ENCODE measurements at places on chromosomes 13 and 19.

DNA sequence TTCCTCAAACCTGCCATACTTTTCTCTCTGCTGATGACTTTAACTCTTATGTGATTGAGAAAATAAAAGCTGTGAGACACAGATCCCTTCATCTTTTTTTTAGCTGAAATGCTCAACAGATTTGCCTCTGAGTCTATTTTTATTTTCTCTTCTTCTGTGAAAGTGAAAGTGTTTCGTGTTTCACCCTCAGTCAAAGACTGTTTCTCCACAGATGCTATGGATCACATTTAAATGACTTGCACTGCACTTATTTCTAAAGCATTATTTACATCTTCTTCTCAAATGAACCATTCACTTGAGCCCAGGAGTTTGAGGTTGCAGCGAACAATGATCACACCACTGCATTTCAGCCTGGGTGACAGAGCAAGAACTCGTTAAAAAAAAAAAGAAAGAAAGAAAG is 890.1 kb upstream of the PCDH20 start:
- no peaks in the 10 kb centered on the region for H3K36me3 ChIP-seq
- H3K27ac ChIP-seq, result peak overlapping the region; percentile 64
- no peaks in the 10 kb centered on the region for H3K4me1 ChIP-seq
- H3K4me3 ChIP-seq, result no peak overlapping the region
- DNase-seq, result no peak
- no peaks in the 10 kb centered on the region for H3K27me3 ChIP-seq

- peaks cover 50% of the 10 kb centered on the region for H3K4me1 ChIP-seq
- H3K4me3 ChIP-seq, result peak overlapping the region; percentile 85
- peak; percentile 84 for DNase-seq
- peak overlapping the region; percentile 70 for H3K27ac ChIP-seq
- H3K27me3 ChIP-seq, result no peaks in the 10 kb centered on the region
These were observed 1.9 kb upstream of the FXYD7 start for GRCh38 chr19:35140962-35141836.

DNA sequence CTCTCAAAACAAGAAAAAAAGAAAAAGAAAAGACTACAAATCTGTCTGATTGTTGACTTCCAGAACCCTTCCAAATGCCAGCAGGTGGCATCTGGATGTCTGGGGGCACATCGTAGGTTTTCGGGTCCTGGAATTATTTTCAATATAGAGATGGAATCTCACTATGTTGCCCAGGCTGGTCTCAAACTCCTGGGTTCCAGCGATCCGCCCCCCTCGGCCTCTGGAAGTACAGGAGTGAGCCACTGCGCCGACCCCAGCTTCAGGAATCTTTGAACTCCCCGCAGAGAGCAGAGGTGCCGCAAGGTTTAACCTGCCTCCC is 567 bp upstream of the B3GNT3 start:
- no peaks in the 10 kb centered on the region for H3K36me3 ChIP-seq
- peaks cover 46% of the 10 kb centered on the region for H3K4me1 ChIP-seq
- H3K4me3 ChIP-seq, result peak overlapping the region; percentile 34

DNA sequence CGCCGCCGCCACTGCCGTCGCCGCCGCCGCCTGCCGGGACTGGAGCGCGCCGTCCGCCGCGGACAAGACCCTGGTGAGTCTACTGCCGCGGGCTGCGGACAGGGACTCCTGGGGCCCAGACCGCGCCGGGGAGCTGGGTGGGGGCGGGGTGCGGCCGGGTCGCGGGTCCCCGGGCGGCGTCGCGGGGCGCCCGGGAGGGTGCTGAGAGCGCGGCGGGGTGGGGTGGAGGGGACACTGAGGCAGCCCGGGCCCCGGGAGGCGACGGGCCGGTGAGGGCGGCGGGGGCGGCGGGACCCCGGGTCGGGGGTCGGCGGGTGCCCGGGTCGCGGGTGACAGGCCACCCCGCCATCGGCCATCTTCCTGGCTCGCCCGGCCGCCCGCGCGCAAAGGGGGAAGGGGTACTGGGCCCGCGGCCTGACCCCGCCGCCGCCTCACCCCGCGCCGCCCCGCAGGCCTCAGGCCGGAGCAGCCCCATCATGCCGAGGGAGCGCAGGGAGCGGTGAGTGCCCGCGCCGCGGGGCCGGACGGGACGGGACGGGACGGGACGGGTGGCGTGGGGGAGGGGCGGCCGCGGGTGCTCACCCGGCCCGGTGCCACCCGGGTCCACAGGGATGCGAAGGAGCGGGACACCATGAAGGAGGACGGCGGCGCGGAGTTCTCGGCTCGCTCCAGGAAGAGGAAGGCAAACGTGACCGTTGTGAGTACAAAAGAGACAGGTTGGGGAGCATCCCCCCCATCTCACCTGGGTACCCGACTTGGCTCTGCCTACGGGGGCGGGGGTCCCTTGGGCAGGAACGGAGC is 489 bp downstream of the CCNE1 start:
- no peak overlapping the region for H3K27ac ChIP-seq
- peak overlapping the region; percentile 91 for H3K4me3 ChIP-seq
- no peak for DNase-seq
- H3K36me3 ChIP-seq, result no peaks in the 10 kb centered on the region
- peaks cover 12% of the 10 kb centered on the region for H3K4me1 ChIP-seq

GRCh38 chr19:40599331-40599901 is 1.8 kb upstream of the LTBP4 start:
- peaks cover 27% of the 10 kb centered on the region for H3K27me3 ChIP-seq
- no peak for DNase-seq
- no peak overlapping the region for H3K27ac ChIP-seq
- no peaks in the 10 kb centered on the region for H3K36me3 ChIP-seq

DNA sequence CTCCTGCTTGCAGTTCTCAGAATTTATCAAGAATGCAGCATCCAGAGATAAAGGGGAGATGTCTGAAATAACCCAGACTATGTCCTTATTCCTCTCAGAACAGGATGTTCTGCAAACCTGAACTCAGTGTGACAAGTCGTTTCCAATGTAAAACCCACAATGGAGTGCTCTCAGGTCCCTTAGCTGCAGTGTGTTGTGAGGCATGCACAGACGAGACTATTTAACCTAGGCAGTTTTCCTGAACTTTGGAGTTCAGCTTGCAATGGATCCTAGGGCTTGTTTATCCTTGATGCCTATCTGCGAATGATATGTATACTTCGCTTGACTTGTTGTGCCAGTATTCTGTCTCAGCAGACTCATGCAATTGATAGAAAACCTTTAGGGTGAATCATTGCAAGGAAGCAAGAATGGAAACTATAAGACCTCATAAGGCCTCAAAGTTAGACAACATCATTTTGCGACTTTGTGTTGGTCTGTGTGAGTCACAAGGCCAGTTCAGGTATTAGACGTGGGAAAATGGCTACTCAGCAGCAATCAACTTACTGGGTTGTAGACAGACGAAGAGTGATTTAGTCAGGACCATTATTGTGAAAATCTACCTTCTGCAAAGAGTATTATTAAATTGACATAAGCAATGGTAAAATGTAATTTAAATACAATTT is 2439.9 kb upstream of the PCDH20 start:
- DNase-seq, result no peak
- H3K4me3 ChIP-seq, result no peak overlapping the region
- H3K27me3 ChIP-seq, result no peaks in the 10 kb centered on the region
- no peaks in the 10 kb centered on the region for H3K36me3 ChIP-seq
- H3K27ac ChIP-seq, result no peak overlapping the region

GRCh38 chr13:113765564-113765910 is 6.5 kb downstream of the TMEM255B start:
- DNase-seq, result no peak
- no peaks in the 10 kb centered on the region for H3K36me3 ChIP-seq
- H3K27ac ChIP-seq, result peak overlapping the region; percentile 47
- H3K4me3 ChIP-seq, result no peak overlapping the region

DNA sequence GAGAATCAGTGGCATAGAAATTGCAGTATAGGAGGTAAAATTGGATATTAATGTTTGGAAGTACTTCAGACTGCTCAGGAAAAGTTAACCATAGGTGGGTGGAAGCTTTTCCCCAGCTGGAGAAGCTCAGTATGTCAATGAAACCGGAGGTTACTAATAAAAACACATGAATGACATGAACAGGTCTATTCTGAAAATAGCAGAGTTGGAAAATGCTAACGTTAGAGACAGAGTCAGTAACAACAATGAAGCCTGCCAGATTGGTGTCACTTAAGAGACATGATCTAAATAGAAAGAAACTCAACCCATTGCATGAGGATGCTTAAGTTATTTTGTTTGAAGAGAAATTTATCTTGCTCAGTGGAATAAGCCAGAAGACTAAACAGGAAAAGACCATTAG is 364.5 kb downstream of the DNAJC15 start:
- no peak overlapping the region for H3K27ac ChIP-seq
- no peaks in the 10 kb centered on the region for H3K36me3 ChIP-seq
- DNase-seq, result no peak
- H3K4me3 ChIP-seq, result no peak overlapping the region
- no peaks in the 10 kb centered on the region for H3K27me3 ChIP-seq
- no peaks in the 10 kb centered on the region for H3K4me1 ChIP-seq

DNA sequence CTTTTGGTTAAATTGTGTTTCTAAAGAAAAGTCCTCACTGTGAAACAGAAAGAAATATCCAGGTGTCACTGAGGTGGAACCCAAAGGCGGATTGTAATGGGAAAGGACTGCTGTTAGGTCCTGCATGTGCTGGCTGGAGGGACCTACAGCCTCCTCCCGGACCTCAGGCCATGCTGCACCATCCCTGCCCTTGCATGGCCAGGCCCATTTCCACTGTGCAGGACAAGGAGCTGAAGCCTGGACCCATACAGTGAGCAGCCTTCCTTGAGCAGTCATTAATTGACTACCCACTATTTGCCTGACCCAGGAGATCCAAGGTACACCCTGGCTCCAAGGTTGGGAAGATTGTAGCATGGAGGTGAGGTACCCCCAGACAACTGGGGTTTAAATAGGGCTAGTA is 17.6 kb downstream of the VSTM2B start:
- H3K4me3 ChIP-seq, result no peak overlapping the region
- no peak overlapping the region for H3K27ac ChIP-seq
- no peaks in the 10 kb centered on the region for H3K4me1 ChIP-seq
- peaks cover 3% of the 10 kb centered on the region for H3K27me3 ChIP-seq
- no peak for DNase-seq
- H3K36me3 ChIP-seq, result peaks cover 6% of the 10 kb centered on the region

- DNase-seq, result no peak
- no peak overlapping the region for H3K4me3 ChIP-seq
- no peaks in the 10 kb centered on the region for H3K27me3 ChIP-seq
- peaks cover 6% of the 10 kb centered on the region for H3K4me1 ChIP-seq
- H3K27ac ChIP-seq, result no peak overlapping the region
- no peaks in the 10 kb centered on the region for H3K36me3 ChIP-seq
These were observed 174.6 kb downstream of the SPRY2 start for GRCh38 chr13:80166352-80166751.
